ENCODE measurements at places on chromosomes 12 and 14.

GRCh38 chr12:27561535-27562350, 37.7 kb downstream of the PPFIBP1 start:
- no peak for DNase-seq

DNA sequence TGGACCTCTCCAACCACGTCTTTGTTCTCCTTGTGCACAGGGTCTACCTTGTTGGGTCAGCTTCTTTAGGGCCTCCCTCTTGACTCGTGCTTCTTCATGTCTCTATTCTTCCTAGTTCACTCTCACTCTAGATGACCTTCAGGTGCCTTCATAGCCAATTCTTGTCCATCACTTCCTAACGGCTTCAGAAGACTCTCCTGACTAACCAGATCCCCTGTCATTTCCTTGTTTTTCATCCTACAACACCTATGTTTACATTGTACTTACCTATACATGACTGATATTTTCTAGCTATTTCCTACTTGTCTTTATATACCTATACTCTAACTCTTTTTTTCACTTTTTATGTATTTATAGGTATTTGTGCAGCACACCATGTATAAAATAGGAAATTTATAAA, 117.1 kb downstream of the RPS6KA5 start:
- DNase-seq, result no peak

GRCh38 chr14:59140106-59140843, 48.2 kb upstream of the DAAM1 start:
- DNase-seq, result no peak

GRCh38 chr14:52112336-52113018, 43.6 kb upstream of the NID2 start:
- peak; percentile 82 for DNase-seq

DNA sequence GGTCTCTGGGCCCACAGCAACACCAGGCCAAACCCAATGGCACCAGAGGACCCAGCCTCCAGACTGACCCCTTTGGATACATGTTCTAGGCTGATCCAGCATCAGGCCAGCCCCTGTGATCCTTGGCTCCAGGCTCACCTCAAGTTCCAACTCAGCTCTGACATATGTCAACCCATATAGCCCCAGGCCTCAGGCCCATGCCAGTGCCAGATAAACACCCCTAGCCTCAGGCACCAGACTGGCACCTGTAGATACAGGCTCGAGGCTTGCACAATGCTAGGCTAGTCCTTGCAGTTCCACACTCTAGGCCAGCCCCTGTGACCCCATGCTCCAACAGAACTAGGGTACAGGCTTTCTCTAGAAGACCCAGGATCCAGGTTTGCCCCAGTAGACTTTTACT, 287.5 kb downstream of the KCNC2 start:
- no peak for DNase-seq

DNA sequence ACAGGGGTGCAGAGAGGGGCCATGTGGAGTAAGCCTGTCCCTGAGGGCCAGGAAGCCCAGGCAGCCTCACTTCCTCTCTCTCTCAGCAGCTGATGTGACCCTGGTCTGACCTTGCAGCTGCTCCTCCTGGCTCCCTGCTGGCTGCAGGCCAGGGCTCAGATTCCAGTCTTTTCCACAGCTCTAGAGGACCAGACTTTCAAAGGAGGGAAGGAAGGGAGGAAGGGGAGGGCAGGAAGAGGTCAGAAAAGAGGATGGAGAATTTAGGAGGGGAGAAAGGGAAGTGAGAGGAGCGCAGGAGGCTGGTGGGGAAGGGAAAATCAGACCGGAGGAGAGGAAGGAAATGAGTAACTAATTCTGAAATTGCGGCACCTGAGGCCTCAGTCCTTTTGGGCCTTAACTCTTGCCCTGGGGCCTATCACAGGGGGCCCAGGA, 40.9 kb upstream of the VASH1 start:
- peak; percentile 68 for DNase-seq

DNA sequence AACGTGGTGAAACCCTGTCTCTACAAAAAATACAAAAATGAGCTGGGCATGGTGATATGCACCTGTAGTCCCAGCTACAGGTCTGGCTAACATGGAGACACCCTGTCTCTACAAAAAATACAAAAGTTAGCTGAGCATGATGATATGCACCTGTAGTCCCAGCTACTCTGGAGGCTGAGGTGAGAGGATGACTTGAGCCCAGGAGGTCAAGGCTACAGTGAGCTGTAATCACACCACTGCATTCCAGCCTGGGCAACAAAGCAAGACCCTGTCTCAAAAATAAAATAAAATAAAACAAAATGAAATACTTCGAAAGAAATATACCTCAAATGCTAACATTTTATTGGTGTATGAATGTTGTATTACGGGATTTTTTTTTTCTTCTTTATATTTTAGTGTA, 107.6 kb upstream of the EGLN3 start:
- DNase-seq, result no peak

- DNase-seq, result peak; percentile 50
These were observed 6.9 kb upstream of the NTS start for GRCh38 chr12:85866986-85867776.

- no peak for DNase-seq
These were observed 100.5 kb upstream of the RFLNA start for GRCh38 chr12:124194264-124194892.

DNA sequence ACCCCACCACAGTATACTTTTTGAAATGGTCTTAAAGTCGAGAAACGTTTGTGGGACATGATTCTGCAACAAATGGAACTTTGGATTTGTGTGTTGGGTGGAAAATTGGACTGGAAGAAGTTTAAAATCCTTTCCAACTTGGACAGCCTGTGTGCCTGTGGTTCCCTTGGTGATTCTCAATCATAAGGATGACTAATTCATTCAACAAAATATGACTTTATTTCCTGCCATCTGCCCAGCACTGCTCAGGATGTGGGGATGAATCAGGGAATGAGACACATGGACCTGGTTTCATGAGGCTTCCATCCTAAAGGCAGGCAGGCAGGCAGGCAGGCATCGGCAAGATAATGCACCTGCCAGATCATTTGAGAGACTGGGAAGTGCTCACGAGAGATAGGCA, 57.3 kb upstream of the TMEM132D start:
- DNase-seq, result no peak

DNA sequence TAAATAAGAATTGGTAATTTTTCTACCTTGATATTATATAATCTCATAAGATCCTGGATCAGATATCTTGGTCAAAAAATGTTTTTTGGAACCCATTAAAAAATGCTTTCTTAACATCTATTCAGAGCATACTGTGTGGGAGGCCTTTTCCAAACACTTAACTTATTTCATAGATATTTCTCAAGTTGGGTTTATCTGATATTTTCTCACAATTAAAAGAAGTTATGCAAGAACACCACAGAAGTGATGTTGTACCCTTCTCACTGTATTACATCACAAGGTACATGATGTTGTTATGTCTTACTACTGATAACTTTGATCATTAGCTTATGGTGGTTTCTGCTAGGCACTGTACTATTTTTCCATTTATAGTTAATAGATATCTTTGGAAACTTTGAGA, 23.4 kb upstream of the PRPF39 start:
- no peak for DNase-seq

DNA sequence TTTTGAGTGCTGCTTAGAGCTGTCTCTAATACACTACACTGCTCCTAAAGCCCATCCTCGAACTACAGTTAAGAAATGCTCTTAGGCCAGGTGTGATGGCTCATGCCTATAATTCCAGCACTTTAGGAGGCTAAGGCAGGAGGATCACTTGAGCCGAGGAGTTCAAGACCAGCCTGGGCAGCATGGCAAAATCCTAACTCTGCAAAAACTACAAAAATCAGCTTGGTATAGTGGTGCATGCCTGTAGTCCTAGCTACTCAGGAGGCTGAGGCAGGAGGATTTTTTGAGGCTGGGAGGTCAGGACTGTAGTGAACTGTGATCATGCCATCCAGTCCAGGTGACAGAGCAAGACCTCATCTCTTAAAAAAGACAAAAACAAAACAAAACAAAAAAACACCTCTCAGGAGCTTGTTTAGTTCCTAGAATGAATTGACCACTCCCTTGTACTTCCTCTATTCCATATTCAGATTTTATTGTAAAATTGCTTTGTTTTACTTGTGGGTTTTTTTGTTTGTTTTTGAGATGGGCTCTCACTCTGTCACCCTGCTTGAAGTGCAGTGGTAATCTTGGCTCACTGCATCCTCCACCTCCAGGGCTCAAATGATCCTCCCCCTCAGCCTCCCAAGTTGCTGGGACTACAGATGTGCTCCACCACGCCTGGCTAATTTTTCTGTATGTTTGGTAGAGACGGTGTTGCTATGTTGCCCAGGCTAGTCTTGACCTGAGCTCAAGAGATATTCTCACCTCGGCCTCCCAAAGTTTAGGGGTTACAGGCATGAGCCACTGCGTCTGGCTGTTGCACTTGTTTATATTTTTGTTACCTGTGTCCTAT, 13.6 kb downstream of the MDM2 start:
- no peak for DNase-seq

DNA sequence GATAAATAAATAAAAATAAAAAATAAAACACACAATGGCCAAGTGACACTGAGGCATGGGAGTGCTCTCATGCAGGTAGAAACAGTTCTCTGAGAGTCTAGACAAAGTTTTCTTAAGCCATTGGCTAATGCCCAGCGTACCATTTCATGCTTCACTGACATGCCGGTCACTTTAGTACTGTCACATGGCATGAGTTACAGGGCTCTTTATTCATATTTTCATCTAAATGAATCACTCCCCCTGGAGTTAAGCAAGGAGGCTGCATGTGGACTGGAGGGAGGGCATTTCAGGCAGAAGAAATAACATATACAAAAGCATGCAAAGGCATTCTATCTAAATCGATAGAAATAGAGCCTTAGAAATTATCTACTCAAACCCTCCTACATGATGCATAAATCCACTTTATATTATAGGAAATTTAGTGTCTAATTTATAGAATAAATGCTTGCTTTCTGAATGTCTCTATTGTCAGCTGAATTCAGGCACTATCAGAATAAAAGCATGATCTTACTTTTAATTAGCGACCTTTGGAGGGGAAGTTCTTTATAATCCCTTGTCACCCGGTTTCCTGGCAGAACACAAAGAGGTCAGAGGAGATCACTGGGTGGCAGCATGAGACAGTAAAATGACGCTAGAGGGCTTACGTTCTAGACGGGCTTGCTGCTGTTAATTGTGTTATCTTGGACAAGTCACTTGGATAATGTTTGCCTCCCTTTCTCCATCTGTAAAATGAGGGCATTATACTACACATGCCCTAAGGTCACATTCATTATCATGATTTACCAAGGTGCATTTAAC, 17.5 kb downstream of the DYRK4 start:
- DNase-seq, result peak; percentile 24

All from EH (cell line).